ENCODE measurements at places on chromosomes 5 and 9.
A peak's percentile ranks its signal among the peaks of the same experiment; 100 is the strongest.

DNA sequence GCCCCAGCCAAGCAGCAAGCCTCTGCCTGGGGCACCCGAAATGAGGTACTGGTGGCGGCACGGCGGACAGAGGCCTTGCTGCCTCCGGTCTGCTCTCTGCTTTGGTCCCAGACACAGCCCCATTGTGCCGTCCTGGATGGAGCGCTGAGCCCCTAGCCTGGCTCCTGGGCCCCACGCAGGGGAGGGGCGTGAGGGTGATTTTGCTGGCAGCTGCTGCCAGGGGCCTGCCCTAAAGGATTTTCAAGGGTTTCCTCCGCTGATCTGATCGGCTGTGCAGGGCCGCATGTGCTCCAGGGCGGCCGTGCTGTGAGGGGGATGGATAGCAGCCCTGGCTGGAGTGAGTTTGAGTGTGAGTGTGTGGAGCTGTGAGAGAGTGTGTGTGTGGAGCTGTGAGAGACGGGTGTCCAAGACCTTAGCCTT, 1.3 kb downstream of the GPSM1 start:
- DNase-seq: no peak

DNA sequence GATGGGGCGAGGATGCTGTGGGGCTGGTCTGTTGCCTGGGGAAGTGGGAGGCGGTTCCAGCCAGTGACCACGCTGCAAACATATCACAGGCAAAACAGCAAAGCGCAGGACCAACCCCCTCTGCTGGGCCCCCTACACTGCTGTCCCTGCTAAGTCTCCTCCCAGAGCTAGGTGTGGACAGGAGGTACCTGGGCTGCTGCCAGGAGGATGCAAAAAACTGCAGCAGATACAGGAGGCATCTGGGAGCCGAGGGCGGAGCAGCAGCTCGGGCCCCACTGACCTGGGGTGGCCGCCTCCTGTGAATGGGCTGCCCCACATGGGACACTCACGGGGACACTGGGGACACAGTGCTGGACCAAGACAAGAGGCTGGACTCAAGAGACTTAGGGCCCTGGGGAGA, 48.0 kb upstream of the PHYKPL start:
- no peak for DNase-seq

- DNase-seq: no peak
Observed at GRCh38 chr5:135913713-135914626, 18.3 kb upstream of the IL9 start.

DNA sequence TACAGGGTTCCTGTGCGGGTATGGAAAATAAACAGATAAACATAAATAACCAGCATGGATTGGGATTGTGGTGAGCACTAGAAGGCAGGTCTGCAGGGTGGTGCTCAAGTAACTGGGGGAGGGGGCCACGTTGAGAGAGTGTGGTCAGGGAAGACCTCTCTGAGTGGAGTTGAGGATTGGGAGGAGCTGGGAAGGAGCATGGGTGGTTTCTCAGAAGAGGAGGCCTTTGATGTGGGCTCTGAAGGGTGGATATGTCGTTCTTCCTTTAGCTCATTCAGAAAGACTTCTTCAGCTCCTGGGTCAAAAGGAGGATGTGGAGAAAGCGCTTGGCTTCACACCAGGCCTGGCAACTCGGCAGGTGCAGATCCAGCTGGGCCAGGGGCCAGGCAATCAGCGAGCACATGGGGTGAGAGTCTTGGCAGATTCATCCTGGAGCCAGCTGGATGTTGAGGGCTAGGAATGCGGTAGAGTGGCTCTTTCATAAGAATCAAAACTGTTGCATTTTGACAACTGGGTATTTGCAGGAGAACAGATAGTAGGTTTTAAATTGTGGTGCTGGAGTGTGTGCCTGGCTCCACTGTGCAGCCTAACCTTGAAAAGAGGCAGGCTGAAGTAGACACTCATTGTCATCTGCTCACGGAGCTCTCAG, 71.7 kb downstream of the PCSK5 start:
- peak; percentile 39 for DNase-seq

GRCh38 chr5:151078490-151079262, 2.2 kb downstream of the TNIP1 start:
- DNase-seq: no peak
